ENCODE measurements at places on chromosomes 11 and 22.

- ATAC-seq = peak; percentile 3
Measured at GRCh38 chr11:67400942-67401494, 640 bp downstream of the PPP1CA start.

GRCh38 chr11:117816151-117816741 is 8.3 kb downstream of the FXYD2 start:
- ATAC-seq = peak; percentile 49

- no peak for ATAC-seq
Measured at GRCh38 chr11:131695889-131696429, 325.5 kb downstream of the NTM start.

- ATAC-seq = no peak
Measured at GRCh38 chr11:116716621-116717020, 56.2 kb downstream of the BUD13 start.

- ATAC-seq = no peak
Measured at GRCh38 chr11:134543645-134544044, 131.6 kb upstream of the B3GAT1 start.

DNA sequence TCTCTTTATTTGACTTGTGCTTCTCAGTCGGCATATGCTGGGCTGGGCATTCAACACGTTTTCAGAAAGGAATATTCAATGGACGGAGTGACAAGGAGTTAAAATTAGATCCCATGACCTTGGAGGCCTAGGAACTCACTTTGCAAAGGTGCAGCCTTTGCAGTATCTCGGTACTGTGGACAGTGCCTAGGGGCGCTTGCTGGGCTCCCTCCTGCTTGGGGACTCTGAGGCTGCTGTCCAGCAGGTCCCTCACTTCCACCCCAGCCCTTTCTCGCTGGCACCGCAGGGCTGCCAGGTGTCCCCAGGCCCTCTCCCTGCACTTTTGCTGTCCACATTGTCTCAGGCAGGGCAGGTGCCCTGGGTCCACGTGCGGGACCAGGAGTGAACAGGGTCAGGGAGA is 255.5 kb upstream of the B3GAT1 start:
- no peak for ATAC-seq

GRCh38 chr11:123841174-123841573 is 35.0 kb upstream of the OR6M1 start:
- ATAC-seq = no peak

DNA sequence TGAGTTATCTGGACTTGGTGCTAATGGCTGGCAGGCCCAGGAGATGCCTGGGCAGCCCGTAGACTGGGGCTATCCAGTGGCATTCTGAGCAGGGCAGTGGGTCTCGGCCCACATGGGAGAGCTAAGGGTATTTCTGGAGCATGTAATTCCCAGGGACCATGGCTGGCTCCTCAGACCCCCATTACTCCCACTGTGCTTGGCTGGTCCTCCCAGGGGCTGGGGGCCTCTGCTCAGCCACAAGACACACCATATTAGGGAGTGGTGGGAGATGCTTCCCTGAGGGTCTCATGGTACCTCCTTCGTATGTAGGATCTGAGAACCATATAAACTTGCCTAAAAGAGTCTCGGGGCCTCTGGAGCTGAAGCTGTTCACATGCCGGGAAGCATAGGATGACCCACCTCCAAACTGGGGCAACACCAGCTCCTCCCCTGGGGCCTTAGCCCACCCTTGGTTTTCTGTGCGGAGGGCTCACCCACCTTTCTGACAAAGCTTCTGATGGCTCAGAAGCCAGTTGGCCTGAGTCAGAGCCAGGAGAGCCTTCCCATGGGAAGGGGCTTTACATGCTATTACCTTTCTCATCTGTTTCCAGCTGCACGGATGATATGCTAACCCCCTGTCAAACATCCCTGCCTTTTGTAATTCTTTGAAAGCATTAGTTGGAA is 9.5 kb upstream of the FTH1 start:
- no peak for ATAC-seq

- peak; percentile 77 for ATAC-seq
Measured at GRCh38 chr11:111514216-111515031, at the start of gene HOATZ. HOATZ (plus strand) TSS chr11:111514778; CDS start chr11:111514785, 7 bp downstream.

DNA sequence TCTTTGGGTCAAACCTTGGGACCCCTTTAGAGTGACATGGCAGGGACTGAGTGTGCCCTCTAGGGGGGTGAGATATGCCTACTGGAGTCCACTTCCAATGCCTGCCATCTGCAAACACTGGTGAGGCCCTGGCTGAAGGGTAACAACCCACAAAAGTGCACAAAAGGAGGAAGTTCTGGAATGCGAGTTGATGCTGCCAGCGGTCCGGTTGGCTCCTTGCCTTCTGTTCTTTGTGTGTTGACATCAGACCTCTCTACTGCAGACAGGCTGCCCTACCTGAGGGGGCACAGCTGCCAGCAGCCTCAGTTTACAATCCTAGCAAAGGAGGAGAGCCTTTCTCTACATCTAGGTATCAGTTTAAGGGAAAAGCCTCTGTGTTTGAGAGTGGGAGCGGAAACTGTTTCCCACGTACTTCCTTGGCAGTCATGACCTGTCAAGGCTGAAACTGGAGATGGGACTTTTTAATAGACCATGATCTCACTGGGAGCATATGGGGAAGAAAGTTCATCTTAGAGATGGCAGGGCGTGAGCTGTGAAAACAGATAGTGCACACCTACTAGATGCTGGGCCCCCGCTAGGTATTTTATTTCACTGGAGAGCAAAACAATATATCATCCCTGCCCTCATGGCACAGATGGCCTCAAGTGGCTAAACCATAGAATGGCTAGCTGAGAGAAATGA is 27.2 kb downstream of the BMAL1 start:
- ATAC-seq = no peak

DNA sequence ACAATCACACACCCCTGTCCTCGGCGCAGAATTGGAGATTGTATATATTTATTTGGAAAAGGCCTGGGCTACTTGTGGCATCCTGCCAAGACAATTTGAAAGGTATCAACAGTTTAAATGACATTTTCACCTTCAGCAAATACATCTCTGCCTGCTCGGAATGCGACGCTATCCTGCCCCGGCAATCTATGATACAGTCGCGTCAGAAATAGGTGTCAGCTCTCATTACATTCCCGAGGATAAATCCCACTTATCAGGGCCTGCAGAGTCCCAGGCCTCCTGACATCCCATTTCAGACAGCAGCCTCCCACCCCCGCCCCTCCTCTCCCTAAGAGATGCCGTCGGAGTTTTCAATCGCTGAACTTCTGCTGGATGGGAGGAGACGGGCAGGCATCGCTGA is 114.7 kb downstream of the BRD1 start:
- ATAC-seq = no peak

DNA sequence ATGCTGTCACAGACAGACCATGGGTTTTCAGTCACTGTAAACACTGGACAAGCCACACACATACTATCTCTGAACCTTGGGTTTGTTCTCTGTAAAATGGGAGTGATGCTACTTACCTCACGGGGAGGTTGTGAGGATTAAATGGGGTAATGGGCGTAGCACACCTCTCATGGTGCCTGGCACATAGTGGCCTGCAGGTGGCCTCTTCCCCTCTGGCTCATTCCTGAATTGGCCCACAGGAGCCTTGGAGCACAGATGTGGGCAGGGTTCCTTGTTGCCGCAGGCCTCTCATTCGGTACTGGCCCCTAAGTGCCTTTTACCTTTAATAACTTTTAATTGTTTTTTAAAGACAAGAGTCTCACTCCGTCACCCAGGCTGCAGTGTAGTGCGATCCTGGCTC is 11.7 kb downstream of the MICAL2 start:
- peak; percentile 62 for ATAC-seq

DNA sequence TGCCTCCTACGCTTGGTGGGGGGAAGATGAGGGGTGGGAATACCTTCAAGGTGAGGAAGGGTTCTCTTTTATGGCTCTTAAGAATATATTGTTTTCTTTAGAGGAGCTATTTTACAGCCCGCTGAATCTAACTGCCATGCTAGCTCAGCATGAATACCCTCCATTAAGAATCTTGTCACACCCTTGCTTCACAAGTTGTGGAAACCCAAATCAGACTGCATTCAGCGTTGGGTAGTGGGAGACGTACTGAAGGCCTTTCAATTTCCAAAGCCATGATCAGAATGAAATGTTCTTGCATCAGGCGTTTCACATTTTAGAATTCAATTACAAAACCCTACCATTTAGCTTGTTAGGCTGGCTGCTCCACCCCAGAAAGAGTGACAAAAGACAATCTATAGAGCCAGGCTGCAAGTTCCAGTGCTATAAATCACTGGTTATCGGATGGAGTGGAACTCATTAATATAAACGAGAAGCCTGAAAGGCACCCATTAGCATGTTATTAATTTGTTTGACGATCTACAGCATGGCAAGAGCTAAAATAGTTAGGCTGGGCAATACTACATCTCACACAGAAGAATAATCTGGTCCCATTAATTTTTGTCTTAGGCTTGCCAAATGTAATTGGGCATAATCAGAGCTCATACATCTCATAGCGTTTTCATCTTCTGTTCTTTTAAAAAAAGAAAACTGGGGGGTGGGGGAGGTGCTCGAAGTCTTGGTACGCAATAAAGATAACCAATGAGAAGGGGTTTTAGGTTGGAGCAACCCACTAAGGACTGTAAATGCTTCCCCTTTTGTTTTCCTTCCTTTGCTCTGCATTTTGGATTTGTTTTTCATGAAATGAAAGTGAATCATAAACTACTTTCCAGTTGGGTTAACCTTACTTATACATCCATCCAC is 57.5 kb downstream of the ABTB2 start:
- no peak for ATAC-seq

DNA sequence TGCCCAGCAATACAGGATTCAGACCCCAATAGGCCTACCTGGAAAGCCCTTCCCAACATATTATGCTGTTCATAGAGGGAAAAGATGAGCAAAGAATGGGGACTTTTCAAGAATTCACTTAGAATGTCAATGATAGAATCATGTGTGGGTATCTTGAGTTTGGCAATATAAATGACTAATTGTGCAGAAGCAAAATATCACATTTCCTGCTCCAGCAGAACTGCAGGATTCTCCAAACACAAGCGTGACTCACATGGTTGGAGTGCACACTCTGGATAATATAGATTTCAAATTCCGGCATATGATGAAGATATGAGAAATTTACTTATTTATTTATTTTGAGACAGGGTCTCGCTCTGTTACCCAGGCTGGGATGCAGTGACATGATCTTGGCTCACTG is 12.5 kb upstream of the APOL5 start:
- ATAC-seq = peak; percentile 89

DNA sequence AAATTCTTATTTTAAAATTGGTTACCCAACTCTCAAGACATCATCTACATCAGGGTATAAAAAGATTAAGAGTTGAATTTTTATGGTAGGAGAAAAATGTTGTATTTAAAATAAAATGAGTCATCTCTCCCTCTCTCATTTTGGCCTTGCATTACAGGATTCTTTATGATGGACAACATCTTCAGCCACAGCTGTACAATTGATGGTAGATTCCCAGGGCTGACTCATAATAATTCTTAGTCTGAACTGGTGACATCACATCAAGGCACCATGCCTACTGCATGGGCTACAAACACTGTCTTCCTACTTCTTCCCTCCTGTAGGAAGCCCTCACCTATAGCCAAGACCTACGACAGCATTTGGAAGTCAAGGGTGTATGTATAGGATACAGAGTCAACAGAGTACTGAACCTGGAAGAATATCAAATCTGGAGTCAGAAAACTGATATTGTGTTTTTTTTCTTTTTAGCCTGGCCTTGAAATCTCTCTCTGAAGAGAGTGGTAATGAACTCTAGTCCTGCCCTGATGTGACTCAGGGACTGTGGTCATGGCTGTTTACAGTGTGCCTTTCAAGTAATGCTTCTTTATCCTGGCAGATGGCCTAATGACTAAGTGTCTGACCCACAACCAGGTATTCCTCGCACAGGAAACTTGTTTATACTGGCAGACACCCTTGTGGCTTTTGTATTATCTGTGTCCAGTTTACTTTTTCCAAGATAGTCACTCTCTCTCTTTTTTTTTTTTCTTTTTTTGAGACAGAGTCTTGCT is 32.5 kb downstream of the MRGPRX2 start:
- ATAC-seq = no peak

DNA sequence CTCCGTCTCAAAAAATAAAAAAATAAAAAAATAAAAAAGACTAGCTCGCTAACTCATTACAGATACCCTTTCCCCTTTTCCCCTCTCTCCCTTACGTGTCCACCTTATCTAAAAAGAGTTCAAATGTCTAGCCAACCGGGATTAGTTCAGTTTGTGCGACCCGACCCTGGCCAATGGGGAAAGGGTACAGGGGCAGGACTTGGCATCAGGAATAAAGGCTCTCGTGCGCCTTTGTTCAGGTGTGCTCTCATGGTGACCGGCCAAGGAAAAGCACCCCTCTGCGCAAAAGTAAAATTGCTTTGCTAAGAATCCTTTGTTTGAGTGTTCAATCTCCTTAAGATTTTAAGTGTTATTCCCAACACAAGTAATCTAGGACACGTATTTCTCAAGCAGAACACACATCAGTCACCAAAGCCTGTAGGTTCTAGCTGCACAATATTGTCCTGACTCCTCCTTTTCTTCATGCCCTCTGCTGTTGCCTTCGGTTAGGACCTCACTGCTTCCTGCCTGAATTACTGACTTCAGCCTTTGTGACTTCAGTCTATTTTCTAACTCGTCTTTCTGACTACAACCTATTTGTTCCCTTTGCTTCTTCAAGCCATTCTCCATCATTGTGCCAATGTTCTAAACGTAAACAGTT is 20.7 kb upstream of the CECR2 start:
- ATAC-seq = no peak

GRCh38 chr22:38034884-38035529 is 22.2 kb upstream of the PICK1 start:
- peak; percentile 49 for ATAC-seq

DNA sequence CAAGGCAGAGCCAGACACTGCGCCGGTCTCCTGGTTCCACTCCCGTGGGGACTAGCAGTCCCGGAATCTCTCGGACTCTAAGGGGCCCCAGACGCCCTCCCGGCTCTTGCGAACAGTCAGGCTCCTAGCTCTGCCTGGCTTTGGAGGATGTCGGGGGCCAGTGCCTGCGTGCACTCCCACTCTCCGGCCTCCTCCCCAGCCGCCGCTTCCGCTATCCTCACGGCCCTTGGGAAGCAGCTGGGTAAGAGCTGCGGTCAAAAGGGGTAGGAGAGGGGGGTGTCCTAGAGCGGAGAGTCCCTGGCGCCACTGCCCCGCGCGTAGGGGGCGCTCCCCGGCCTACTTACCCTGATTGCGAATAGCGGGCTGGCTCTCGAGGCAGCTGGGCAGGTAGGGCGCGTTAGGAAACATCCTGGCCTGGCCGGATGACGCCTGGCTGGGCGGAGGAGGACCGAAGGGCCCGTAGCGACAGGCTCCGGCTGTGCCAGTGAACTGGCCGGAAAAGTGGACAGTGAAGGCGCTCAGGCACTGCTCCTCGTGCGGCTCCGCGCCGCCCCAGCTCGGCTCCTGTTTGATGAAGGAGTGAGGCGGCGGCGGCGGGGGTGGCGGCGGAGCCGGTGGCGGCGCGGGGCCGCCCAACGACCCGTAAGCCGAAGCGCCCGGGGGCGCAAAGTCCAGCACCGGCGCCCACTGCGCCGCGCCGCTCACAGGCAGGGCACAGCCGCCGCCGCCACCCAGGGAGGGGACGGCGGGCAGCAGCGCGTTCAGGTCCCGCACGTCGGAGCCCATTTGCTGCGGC is 785 bp downstream of the WT1 start:
- no peak for ATAC-seq

- no peak for ATAC-seq
Measured at GRCh38 chr22:17402293-17402692, 33.0 kb downstream of the CECR2 start.
